Fibroblast of the aortic adventitia (primary cell): ENCODE measurements at places on chromosomes 12 and 14.
A peak's percentile ranks its signal among the peaks of the same experiment; 100 is the strongest.

DNA sequence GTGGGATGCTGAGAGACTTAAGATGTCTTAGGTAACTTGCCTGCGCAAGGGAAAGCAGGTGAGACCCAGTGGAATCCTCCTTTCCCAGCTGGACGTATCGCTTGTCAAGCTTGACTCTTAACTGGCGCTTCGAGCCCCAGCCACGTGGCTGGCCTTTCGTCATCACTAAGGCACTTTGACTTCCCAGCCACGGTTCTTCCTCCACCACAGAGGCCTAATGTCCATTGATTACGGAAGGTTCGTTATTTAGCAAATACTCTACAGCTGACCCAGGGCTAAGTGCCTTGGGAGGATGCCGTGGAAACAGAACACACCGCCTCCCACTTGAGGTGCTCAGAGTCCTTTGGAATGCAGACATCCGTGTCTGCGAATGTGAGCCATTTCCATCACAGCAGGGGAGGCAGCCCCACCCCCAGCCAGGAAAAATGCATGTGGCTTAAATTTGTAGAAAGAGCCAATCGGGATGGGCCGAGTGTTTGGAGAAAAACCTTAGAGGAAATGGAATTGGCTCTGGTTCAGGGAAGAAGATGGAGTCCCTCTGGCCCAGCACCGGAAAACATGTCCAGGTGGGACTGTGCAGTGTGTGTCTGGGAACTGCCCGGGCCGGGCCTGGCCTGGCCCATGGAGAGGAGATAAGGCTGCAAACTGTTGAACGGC is 115.7 kb downstream of the PLXNC1 start:
- DNase-seq: peak; percentile 11

DNA sequence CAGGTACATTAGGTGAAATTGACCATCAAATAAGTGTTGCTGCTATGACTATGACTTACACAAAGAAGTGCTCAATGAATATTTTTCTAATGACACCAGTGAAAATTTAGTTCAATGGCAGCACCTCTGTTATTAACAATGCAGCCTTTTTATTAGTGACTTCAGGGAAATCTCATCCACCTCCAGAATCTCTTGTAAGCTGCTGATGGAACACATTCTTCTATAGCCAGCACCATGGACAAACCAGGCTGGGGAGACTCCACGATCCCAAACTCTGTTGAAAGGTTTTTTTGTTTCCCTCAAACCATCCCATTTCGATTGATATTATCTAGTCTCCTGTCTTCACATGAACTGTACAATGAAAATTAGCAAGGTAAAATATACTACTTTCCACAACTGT is 265.9 kb downstream of the ITPR2 start:
- no peak for DNase-seq

GRCh38 chr12:104604995-104605675 is 148.4 kb downstream of the CHST11 start:
- no peak for DNase-seq

DNA sequence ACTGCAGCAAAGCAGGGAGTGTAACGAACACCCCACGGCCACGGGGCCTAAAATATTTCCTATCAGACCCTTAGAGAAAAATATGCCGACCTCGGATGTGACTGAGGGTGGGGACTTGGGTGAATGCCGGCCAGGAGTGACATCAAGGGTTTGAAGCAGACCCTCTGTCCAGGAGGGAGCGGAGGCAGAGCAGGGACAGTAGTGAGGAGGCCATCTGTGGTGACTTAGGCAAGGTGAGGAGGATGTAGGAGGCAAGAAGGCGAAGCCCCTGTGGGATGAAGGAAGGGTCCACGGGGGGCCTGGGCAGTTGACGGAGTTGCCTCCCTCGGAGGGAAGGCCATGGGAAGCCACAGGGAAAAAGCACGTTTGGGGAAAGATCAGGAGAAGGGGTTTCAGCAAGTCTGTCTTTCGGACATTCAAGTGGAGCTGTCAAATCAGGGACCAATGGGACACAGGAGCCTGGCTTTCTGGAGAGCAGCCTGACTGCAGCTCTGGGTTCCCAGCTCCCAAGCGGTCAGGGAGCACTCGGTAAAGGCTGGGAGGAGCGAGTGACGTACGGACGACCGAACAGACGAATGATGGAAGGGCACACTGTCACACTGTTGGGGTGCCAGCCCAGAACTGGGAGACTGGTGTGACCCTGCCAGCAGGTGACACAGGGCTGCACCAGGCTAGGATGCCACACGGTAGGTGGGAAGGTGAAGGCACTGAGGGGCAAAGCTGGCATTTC is 74.3 kb downstream of the MOK start:
- DNase-seq: no peak

DNA sequence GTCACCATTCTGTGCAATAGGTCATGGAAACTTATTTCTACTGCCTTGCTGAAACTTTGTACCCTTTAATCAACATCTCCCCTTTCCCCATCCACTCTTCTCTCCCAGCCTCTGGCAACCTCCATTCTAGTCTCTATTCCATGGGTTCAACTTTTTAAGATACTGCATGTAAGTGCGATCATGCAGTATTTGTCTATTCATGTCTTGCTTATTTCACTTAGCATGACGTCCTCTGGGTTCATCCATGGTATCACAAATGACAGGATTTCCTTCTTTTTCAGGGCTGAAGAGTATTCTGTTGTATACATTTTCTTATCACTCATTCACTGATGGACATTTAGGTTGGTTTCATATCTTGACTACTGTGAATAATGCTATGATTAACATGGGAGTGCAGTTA is 222.4 kb downstream of the PAX9 start:
- no peak for DNase-seq

DNA sequence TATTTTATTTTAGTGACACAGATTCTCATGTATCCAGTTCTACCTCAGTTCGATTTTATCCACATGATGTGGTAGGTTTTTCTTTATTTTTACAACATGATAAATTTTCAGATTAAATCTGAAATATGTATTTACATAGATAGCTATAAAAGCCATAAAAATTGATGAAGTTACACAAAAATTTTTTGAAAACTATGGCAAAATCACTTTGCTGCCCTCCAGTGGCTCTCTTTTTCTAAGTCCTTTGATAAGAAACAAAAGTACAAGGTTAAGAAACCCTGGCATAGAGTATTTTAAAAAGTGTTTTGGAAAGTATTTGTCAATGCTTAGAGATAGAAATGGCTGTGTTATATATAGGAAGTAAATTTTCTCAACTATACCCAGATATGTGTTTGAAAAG is 104.2 kb downstream of the PCNX1 start:
- peak; percentile 15 for DNase-seq

DNA sequence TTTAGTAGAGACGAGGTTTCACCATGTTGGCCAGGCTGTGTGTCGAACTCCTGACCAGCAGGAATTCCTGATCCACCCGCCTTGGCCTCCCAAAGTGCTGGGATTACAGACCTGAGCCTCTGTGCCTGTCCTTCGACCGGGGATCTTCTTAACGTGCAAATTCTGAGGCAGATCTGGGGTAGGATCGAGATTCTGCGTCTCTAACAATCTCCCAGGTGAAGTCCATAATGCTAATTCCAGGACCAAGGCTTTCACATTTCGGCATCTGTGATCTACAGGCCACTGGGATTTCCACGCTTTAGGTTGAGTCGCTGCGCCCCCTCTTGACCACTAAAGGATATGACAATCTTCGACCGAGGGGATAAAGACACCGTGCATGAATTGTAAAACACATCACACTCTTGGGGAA is 24.8 kb downstream of the FOS start:
- DNase-seq: peak; percentile 83

DNA sequence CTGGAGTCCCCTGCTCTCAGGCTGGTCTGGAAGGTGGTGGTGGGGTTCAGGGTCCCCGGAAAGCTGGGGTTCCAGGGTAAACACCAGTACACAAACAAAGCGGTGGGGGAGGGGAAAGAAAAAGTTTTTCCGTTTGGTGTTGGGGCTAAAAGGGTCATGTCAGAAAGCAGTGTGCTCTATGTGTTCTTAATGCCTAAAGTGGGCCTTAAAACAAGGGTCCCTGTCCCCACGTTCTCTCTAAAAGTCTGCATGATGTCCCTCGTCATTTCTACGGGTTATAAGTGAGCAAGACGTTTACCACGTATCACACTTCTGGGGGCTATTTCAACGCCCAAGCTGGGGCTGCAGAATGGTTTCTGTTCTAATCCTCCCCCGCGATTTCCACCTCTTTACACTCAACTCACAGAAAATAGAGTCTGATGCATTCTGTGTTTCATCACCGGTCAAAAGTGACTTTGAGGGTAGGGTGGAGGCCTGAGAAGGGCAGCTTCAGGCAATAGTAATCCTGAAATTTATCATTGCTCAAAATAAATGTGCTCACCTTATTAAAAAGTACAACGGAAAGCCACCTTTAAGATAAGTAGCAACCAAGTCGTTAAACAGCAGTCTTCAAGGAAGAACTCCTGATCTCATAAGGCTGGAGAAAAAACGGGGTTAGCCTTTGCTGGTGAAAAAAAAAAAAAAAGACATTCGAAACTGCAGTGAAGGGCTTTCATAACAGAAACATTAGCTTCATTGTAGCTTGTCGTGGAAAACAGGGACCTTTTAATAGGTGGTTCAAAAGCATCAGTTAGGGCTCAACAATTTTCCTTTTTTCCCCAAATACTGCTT is 63.9 kb upstream of the PTGR2 start:
- peak; percentile 62 for DNase-seq

GRCh38 chr12:57143454-57143853 is 4.0 kb downstream of the LRP1-AS start:
- no peak for DNase-seq

GRCh38 chr14:100679707-100680438 is 46.8 kb upstream of the DLK1 start:
- peak; percentile 62 for DNase-seq

DNA sequence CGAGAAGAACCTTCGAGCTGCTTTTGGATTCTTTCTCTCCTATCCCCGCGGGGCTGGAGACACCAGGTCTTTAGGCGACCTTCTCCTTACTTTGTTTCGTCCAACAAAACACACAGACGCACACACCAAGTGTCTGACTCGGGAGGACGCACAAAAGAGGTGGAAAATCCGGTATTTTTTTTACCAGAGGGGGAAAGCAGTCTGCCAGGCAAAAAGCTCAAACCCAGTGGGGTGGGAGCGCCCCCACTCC is 2.1 kb downstream of the SIX4 start:
- peak; percentile 35 for DNase-seq

GRCh38 chr14:32707742-32708500 is 230.8 kb upstream of the NPAS3 start:
- DNase-seq: no peak

- DNase-seq: no peak
Observed at GRCh38 chr14:96088481-96088880, 49.3 kb downstream of the C14orf132 start.

DNA sequence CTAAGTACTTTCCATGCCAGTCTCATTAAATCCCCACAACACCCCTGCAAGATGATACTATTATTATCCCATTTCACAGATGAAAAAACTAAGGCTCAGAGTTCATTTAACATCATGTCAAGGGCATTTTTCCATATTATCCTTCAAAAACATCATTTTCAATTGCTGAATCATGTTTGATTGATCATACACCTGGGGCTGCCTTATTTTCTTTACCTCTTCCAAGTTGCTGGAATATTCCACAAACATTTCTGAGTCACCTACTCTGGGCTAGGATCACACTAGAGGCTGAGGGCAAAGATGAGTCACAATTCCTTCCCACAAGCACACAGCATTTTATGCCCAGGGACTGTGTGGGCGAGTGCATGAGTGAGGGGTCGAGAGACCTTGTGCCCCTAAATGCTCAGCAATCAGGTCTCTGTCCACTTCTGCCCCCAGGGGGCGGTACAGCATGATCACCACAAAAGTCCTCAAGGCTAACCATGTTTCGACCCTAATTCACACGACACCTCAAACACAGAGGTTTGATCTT is 14.1 kb upstream of the TMEM119 start:
- peak; percentile 78 for DNase-seq

DNA sequence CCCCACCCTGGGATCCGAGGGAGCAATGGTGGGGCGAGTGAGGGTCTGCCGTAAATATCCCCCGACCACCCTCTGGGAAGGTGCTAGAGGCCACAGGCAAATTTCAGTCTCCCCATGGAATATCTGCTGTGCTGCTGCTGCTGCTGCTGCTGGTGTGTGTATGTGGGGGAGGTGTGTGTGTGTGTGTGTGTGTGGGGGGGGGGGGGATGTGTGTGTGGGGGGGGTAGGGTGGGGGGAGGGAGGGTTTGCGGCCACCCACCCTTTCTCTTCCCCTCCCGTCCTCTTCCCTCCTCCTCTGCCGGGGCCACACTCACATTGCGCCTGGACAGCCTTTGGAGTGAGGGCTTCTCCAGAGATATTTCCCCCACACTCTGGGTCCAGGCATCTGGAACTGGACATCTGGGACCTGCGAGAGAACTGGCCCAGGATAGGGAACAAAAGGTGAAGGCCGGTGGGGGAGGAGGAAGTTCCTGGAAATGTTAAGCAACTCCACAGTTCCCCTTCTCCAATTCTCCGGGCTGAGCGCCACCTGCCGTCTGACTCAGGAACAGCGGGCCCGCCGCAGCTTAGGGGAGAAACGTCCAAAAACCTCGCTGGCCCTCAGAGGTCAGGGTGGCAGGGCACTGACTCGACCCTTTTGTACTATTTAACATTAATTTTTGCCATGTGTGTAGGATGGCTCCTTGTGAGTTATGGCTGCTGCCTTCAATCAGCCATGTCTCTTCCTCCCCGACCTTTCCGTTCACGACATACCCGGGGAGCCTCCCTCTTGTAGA is at the start of gene C1RL:
Gene C1RL (minus strand): TSS at position 419 of the 776 bp plus-strand sequence. CDS start 34 bp downstream, at position 385.
- peak; percentile 88 for DNase-seq

DNA sequence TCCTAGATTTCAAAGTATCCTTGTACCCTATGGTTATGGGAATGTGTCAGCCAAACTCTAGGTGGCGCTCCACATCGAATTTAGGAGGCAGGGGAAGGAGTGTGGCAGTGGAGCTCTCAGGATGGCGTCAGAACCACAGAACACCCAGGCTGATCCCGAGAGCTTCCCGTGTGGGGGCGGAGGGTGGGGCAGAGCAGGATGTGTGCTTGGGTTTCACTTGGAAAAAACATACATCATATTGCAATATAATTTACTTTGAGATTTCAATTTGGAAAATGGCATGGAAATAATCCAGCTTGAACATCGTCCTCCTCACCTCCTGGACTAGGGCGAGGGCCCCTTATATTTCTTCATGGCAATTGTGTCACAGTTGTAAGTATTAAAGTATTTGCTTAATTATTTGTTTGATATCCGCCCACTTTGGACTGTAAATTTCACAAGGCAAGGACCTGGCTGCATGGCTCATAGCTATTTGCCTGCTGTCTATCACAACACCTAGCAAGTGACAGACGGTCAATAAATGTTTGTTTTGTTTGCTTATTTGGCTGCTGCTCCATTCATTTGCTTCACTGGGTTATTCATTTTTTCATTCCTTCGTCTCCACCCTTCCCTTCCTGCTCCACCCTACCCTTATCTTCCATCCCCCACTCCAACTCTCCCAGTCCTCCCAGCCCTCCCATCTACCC is 221.5 kb upstream of the HMGA2 start:
- DNase-seq: peak; percentile 97
